Activated CD4-positive, alpha-beta T cell treated with anti-CD3 and anti-CD28 coated beads, Interleukin-10, Interleukin-2, amounts not matched to agents 100 ng/mL and 50 ng/mL, durations not matched to agents 16 hours and 8 hours (primary cell): ENCODE measurements at places on chromosomes 13 and 19.

DNA sequence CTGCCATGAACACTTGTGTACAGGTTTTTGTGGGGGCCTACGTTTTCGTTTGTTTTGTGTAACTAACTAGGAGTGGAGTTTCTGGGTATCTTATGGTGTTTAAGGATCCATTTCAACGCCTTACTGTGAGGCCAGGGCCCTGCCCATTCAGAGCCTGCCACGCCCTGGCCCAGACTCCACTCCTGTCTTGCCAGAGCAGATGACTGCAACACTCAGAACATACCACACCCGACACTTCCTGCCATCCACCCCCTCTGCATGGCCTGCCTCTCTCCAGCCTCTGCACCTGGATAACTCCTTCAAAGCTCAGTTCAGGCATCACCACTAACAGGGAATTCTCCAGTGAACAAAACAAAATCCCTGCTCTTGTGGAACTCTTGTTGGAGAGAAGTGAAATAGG, 43.2 kb downstream of the RGCC start:
- peak; percentile 55 for DNase-seq

DNA sequence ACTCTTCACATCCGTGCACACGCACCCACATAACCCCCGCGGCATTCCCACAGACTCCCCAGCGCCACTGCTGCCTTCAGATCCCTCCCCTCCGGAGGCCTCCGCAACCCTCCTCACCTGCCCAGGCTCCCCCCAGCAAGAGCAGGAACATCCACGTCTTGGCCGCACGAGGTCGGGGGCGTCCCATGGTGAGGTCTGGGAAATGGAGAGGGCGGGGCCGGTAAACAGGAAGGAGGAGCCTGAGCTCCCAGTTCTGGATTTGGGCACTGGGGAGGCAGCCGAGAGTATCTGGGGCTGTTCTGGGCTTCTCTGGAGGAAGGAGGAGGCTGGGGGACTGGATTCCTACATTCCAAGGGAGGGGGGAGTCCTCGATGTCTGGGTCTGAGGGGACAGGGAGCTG, 423 bp downstream of the KLK8 start:
- DNase-seq: no peak

DNA sequence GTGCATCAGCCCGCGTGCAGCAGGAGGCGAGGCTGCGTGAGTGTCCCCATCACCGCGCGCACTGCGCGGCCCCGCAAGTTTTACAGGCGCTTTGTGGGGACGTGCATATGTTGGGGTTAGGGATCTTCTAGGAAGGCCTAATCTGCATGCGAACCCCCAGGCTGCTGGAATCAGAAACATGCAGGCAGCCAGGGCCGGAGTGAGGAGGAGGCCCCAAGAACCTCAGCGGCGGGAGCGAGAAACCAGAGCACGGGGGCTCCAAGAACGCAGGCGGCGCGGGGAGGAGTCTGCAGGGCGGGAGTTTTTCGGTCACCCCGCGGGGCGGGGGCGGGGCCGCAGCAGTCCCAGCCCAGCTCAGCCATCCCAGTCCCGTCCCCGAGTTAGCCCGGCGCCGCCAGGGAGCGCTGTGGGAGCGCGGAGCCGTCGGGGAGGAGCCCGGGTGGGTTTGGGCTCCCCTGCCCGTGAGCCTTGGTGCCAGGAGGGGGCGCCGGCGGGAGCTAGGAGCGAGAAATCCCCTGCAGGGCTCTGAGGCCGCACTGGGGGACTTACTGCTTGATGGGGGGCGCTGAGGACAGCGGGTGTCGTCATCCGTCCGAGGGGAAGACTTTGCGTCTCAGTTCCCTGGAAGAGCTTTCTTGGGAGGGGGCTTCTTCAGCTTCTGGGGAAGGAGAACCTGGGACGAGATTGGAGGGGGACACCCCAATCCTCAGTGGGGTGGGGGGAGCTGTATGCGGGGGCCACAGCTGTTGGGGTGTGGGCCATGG, 933 bp upstream of the NRTN start:
- DNase-seq: peak; percentile 97

DNA sequence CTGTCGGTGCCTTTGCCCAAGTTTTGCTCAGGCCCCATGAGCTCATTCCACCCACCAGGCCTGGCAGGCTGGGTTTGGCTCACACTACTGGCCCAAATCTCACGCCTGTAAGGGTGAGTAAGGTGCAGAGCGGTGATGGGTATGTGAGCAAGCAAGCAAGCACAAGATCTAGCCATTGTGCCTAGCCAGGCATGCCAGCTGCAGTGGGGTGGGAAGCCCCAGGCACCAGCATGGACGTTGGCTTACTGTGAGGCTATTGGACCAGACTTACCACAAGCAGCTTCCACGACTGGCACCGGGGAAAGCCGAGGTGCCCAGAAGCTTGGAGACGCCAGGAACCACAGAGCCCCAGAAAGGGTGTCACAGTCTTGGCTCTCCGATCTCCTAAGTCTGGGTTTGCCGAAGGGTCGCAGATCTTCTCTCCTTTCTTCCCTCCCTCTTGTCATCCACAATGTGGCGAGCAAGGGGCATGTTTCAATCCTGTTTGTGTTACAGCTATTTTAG, 2659.4 kb upstream of the PCDH20 start:
- no peak for DNase-seq

- DNase-seq: peak; percentile 65
Observed at GRCh38 chr19:10718205-10719196, 622 bp downstream of the DNM2 start.

DNA sequence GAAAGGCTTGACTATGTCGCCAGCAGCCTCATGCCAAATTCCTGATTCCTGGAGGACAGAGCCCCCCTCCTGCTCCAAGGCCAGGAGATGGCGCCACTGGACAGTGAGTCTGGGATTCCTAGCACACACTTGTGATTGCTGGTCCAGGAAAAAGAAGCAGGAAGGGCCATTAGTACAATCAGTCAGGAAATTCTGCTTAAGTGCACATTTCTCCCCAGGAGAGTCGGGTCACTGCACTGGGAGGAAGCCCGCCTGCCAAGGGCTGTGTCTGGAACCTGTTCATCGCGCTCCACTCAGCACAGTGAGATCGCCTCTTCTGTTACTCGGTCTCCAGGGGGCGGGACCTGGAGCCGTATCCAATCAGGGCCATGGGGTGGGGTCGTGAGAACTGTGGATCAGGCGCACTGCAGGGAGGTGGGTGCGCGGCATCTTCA, 65.1 kb downstream of the ZNF823 start:
- DNase-seq: no peak

DNA sequence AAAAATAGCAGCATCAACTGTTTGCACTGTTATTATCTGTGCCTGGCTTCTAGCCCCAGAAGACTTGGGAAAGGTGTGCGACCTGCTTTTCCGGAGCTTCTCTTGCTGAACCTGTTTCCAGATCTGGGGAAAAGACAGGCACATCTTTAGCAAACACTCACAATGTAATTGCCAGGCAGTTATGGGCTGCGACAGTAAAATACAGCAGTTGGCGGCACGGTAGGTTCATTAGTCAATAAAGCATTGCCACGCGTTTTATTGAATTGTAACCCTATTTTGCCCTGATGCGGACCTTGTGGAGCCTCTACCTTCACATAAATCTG, 223.7 kb upstream of the TSHZ3 start:
- no peak for DNase-seq

- no peak for DNase-seq
Observed at GRCh38 chr19:50721441-50722137, 1.6 kb upstream of the CLEC11A start.

GRCh38 chr13:24911133-24911908, 147.4 kb downstream of the RNF17 start:
- peak; percentile 73 for DNase-seq

- no peak for DNase-seq
Observed at GRCh38 chr19:32543115-32543900, 37.7 kb upstream of the PDCD5 start.

GRCh38 chr19:17294051-17294891, 9.0 kb downstream of the ABHD8 start:
- peak; percentile 73 for DNase-seq

GRCh38 chr13:97912139-97912535, 41.3 kb upstream of the IPO5 start:
- DNase-seq: no peak

DNA sequence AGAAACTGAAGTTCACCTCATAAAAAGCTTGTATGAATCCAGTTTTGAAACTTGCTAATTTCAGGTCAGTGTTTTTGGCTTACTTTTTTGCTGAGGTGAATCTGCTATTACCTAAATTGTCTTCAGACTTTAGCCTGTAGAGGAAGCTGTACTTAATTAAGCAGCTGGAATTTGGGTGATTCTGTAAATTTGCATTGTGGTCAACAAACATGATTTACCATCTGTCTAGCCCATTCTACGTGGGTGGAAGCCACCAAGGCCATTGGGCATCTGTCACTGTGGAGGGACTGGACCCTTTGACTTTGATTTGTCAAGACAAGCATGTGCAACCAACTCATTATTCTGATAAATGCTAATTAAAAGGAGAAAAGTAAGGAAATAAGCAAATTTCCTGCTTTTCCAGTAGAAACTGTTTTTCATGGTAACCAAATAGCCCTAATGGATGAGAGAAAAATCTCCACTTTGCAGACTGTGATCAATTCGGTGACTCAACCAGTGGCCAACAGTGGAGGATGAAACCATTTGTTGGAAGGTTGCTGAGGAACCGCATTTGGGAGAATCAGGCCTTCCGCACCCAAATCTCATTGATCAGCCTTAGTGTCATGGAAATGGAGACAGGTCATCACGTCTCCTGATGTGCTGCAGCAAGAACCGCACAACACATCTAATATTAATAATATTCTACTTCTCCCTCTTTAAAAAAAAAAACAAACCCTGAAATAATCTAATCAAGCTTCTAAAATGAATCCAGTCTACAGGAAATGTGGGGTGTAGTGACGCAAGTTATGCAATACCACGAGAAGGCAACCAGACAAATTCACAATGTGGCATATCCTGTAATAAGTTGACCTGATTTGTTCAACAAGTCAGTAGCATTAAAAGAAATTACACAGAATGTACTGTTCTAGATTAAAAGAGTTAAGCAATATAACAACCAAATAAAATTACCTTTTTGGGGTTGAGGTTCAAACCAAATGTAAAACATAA, 54.3 kb downstream of the GARRE1 start:
- DNase-seq: peak; percentile 21

- no peak for DNase-seq
Observed at GRCh38 chr19:752652-753517, 2.0 kb downstream of the MISP start.

DNA sequence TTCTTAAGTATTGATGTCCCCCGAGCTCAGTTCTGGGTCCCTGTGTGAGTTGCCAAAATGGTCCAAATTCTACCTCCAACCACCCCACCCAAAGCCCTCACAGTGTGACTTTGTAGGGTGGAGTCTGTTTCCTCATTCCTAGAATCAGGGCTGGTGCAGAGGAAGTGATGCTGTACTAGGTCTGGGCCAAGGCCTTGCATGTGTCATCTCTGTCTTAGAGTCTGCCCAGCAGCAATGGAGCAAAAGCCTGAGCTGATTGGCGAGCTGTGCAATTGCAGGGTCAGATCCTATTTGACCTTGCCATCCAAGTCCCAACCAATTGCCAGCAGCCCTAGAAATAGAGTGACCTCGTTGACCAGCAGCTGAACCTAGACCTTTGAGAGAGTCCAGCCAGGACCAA, 97.0 kb upstream of the ANKRD10 start:
- DNase-seq: peak; percentile 44

- DNase-seq: no peak
Observed at GRCh38 chr19:4774136-4774535, 17.4 kb upstream of the FEM1A start.

- DNase-seq: no peak
Observed at GRCh38 chr13:102845289-102845629, 573 bp upstream of the ERCC5 start.

GRCh38 chr19:57099199-57099661, 20.6 kb upstream of the USP29 start:
- DNase-seq: peak; percentile 59

- no peak for DNase-seq
Observed at GRCh38 chr19:1360818-1361461, 22.8 kb upstream of the NDUFS7 start.

GRCh38 chr13:35354285-35354684, 122.2 kb downstream of the MAB21L1 start:
- DNase-seq: no peak

GRCh38 chr19:41328842-41329225, 18.9 kb downstream of the CCDC97 start:
- DNase-seq: no peak

GRCh38 chr13:40069173-40070044, 413.9 kb downstream of the COG6 start:
- DNase-seq: peak; percentile 69

- DNase-seq: no peak
Observed at GRCh38 chr13:73608711-73609485, 525.3 kb downstream of the KLF12 start.

GRCh38 chr19:2618611-2619010, 83.9 kb downstream of the GNG7 start:
- peak; percentile 81 for DNase-seq

DNA sequence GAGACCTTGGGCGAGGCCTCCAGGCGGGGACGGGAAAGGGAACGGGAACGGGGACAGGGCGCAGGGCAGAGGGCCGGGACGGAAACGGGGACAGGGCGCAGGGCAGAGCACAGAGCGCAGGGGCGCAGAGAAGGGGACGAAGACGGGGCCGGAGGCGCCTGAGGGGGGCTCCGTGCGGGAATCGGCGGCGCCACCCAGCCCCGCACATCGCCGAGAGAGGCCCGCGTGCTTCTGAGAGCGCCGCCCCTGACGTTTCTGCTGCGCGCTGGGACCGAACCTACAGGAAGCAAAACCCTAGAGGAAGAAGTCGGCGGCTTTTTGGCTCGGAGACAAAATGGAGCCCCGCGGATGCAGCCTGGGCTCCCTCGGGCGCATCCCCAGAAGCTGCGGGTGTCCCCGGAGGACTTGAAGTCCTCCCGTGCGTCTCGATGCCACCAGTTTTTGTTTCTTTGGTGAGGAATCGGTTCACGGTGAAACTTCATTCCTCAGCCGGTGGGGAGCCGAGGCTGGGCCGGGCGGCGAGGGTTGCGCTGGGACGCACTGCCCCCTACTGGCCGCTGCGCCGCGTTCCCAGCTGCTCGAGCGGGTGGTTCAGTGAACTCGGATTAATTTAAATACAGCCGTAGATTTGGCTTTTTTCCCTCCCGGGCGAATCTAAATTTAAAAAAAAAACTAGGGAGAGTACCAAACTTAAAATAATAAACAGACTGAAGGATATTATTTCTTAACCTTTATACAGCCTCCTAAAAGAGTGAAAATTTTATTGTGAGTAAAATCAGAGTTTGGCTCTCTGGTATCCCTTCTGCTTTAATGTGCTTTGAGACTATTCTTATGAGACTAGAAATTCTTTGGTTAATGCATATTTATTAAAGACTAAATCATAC, 350.0 kb upstream of the ARGLU1 start:
- peak; percentile 75 for DNase-seq

- no peak for DNase-seq
Observed at GRCh38 chr13:39542361-39542760, 60.6 kb downstream of the LHFPL6 start.

DNA sequence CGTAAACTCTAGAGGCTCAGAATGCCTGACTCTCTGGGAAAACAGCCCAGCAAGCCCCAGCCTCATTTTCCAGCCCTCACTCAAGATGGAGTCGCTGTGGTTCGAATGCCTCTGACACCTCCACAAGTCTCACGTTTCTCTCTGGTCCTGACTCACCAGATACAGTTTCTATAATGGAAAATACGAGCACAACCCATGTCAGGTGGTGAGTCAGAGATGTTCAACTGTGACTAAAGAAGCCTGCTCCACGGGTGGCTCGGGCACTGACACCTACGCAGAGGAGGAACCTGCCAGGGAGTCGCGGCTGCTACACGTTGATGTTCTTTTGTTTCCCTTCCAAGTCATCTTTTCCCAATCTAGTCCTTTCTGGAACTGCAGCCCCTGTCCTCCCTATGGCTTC, 87.1 kb upstream of the STK24 start:
- DNase-seq: peak; percentile 74
